DMS79 (cell line): ENCODE measurements at places on chromosomes 3 and 15.

GRCh38 chr3:71247221-71247957 lies 336.1 kb downstream of the FOXP1 start:
- no peak for DNase-seq

DNA sequence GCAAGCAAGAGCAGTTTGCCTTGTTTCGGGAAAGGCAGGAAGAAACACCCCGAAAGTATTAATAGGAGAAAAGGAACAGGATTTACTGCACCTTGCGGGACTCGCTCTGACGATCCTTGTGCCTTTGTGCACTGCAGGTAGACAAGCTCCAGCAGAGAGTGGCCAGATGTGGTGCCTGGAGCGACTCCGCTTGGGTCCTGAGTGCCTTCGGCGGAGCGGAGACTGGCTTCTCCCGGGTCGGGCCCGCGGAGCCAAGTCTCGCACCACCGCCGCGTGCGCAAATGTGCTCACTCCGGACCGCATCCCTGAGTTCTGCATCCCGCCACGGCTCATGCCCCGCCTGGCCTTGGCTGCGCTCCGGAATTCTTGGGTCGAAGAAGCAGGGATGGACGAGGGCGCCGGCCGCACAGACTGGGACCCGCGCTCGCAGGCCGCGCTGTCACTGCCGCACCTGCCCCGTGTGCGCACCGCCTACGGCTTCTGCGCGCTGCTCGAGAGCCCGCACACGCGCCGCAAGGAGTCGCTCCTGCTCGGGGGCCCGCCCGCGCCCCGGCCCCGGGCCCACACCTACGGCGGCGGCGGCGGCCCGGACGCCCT lies 769 bp downstream of the C2CD4A start:
- no peak for DNase-seq

DNA sequence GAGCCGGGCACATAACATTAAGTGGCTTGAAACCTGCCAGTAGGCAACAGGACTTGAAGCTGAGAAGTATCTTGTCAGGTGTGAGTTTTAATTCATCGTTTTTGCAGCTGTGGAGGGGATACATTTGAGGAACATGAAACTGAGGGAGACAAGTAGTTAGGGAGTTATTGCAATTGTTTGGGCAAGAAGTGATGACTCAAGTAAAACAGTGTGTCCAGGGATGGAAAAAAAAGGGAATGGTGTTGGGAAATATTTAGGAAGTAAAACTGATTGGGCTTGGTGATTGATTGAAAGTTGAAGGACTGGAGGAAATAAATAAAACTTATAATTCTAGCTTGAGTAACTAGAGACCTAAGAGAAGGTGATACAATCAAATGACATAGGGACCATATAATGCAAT lies 85.5 kb downstream of the NCEH1 start:
- DNase-seq, result no peak

DNA sequence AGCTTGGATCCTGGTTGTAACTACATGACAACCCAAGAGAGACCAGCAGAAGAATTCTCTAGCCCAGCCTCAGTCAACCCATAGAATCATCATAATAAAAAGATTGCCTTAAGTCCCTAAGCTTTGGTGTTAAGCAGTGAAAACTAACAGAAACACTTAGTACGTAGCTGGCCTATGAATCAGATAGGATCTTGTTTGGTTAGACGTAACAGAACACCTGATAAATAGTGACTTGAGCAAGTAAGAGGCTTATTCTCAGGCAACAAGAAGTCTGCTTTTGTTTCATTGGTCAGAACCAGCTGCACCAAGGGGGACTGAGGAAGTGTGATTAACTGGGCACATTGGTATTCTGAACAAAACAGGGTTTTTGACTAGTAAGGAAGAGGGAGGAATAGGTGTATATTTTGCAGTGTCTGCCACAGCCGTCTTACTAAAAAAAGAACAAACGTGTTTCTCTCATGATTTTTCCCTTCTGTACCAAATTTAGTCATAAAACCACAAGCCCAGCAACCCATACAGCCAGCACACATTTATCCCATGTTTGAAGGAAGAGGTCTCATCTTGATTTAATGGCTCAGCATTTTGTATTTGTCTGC lies 53.3 kb upstream of the GLCE start:
- DNase-seq, result no peak

DNA sequence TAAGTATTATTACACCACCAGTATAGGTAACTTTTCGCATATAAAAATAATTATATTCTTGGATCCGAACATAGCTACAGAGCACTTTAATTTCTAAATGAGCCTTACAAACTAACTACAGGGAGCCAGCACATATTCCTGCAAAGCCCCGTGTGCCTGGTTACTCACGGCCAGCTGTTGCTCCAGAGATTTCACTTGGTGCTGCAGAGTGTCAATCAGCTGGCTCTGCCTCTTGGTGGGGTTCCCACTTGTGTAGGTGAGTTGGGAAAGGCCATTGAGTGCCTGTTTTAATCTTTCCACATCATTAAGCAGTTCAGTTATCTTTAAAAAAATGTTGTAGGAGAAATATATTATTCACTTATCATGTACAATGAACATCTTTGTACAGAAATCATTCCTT lies 98.9 kb downstream of the UACA start:
- no peak for DNase-seq

DNA sequence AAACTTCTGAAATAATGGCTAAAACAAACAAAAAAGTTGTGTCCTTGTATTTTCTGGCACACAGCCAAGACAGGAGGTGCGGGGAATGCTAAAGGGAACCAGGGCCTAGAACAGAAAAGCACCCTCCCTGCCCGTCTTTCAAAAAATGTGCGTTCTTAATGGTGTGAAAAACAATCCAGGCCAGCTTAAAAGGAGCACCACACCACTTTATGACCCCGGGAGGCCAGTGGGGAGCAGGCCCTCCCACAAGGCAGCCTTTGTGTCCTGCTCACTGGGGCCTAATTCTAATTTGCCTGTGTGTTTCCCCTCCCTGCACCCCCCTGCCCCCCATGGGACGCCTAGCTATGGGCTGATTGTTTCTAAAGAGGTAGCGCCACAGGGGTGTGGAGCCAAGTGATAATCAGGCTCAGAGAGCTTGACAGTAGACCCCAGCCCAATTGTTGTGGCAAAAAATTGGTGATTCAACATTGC lies 181.4 kb downstream of the GREM1 start:
- no peak for DNase-seq

- no peak for DNase-seq
Observed at GRCh38 chr15:37140531-37141058, 40.2 kb upstream of the MEIS2 start.
